Hindlimb muscle (tissue), 1 donor: ENCODE measurements at places on chromosomes 13 and 19.
A peak's percentile ranks its signal among the peaks of the same experiment; 100 is the strongest.

DNA sequence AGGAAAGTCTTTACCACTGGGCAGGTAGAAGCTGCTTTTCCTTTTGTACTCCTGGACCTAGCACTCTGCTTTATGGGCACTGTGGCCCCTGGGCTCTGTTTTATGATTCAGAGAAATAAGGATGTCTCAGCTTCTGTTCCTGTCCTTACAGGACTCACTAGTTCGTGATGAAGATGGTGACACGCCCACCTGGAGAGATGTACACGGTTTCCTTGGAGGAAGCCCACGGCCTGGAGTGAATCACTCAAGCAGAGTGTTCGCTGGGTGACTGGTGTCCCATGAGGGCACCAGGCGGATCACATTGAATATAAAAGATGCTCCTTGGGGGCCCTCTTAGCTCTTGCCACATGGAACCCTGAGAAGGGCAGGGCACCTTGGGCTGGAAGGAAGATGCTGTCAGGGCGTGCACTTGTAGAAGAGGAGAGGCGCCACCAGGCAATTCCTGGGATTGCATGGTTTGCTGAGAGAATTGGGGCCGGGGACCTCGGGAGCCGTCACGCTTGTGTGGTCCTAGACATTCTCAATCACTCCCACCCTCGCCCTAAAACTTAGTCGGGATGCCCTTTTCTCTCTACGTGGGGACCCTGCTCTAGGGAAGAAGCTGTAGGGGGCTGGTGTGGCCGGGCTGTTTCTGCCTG lies 202.6 kb downstream of the TSHZ3 start:
- no peak for DNase-seq

DNA sequence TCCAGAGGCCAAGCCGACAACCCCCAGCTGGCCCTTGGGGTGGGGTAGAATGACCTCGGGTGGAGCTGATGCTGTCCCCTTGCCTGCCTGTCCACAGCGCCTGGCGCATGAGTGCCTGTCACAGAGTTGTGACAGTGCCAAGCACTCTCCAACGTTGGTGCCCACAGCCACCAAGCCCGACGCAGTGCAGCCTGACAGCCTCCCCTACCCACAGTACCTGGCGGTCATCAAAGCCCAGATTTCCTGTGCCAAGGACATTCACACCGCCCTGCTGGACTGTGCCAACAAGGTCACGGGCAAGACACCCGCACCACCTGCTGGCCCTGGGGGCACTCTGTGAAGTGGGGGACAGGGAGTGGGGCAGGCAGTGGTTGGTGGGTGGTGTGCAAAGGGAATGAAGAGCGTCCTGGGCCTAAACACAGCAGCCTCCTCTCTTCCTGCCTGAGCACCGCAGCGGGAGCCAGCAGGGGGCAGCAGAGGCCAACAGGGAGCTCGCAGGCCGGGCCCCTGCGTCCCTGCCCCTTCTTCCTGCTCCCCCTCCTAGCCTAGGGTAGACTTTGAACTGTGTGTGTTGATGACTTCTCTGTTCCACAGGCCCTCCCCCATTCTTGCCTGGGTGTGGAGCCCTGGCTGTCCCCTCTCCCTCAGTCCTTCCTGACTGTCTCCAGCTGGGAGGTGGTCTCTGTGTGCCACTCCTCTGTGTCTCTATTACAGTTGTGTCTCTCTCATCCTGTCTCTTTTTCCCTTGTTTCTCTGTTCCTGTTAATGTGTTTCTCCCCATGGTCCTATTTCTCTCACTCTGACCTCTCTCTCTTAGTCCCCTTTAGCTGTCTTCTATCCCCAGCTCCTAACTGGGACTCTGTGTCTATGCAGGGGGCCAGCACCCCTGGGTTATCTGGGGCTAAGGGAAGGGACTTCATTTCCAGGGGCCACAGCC lies 6.5 kb downstream of the MED29 start:
- DNase-seq: peak; percentile 88

GRCh38 chr19:21835810-21836444 lies at the start of gene ZNF43:
TSS of gene ZNF43 (minus strand) at chr19:21836182. CDS start at chr19:21836038, 144 bp downstream.
- peak; percentile 96 for DNase-seq

- DNase-seq: no peak
Observed at GRCh38 chr13:27979001-27979643, 9.4 kb downstream of the URAD start.

GRCh38 chr19:9205501-9206113 lies 13.8 kb downstream of the OR7D4 start:
- peak; percentile 63 for DNase-seq

- DNase-seq: peak; percentile 26
Observed at GRCh38 chr13:43159026-43159461, 135.7 kb downstream of the DNAJC15 start.

- DNase-seq: no peak
Observed at GRCh38 chr19:7063764-7064418, 5.4 kb upstream of the MBD3L3 start.

- DNase-seq: no peak
Observed at GRCh38 chr13:95411428-95412040, 110.3 kb upstream of the ABCC4 start.

- no peak for DNase-seq
Observed at GRCh38 chr19:11890634-11891033, 3.1 kb downstream of the ZNF69 start.

DNA sequence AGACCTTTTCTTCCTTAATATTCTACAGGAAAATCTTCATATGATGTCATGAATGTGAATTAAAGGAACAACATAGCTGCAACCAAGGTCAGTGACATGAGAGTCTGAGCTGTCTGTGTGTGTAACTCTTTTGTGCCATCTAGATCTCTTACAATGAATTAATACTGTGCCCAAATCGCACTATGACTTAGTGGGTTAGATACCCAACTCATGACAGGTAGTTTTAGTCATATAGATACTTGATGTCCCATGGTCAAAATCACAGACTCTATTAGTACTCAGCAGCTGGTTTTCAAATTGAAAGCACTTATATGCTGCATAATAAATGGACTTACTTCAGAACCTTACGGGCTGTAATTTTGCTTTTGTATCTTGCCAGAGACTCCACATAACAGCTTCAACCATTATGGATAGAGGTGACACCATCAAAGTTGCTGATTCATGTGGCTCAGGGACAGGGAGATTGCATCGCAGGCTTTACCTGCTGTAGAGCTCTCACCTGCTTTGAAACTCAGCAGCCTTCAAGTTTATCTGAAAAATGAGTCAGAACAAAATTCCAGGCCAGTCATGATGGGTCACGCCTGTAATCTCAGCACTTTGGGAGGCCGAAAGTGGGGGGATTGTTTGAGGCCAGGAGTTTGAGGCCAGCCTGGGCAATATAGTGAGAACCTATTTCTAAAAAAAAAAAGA lies 12.3 kb upstream of the ZNF283 start:
- no peak for DNase-seq

DNA sequence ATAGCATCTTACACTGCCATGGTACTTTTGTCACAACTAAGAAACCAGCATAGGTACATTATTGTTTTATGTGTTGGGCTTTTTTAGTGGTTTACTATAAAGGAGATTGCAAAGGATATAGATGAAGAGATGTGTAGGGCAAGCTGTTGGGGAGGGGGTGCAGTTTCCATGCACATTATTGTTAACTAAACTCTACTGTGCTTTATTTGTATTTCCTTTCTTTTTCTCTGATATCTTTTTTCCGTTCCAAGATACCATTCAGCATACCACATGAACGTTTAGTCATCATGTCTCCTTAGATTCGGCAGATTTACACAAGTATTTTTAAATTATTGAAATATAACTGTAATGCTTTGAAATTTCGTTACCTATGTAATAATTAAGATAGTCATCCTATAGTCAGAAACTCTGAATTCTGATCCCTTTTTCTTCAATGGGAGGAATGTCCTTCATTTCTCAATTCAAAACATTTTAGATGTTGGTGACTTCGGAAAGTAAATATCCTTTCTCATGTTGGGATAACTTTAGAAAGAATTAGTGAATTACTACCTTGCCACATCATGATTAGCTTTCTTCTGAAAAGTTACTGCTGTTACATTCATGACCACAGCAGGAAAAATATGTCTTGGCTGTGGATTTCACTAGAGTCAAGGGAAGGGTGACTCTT lies 82.8 kb downstream of the FRY start:
- DNase-seq: no peak

GRCh38 chr19:29395111-29395733 lies 130.6 kb upstream of the VSTM2B start:
- DNase-seq: no peak

- DNase-seq: no peak
Observed at GRCh38 chr19:41327576-41328156, 17.7 kb downstream of the CCDC97 start.

DNA sequence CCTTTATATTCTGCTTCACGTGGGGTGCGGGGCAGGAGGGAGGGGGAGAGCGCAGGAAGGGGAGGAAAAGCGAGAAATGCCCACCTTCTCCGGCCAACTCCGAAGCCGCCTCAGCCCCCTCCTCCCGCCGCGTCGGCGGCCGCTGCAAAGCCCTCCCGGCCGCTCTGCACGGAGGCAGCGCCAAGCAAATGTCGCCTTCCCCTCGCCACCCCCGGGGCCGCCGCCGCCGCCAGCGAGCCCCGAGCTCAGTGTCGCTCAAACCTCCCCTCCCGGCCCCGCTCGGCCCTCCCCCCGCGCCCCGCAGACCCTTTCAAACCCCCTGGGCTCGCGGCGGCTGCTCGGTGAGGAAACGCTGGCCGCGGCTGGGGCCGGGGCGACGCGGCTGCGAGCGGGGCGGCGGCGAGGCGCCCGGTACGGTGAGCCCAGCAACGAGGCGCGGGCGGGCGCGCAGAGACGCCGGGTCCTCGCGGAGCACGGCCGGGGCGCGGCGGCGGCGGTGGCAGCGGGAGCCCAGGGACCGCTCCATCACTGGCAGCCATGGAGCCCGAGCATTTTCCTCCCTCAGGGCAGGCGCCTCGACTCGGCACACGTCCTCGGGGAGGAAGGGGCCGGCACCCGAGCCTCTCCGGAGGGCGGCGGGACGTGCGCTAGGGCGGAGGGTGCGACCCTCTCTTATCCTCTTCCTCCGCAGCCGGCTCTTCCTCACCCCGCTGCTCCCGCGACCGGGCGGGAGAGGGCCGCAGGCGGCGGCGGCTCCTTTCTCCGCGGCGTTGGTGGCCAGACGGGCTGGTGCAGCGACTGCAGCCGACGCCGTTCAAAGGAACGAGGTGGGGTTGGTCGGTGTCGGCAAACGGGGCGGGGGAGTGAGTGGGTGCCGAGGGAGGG lies 463 bp upstream of the TSC22D1 start:
- DNase-seq: peak; percentile 28

- DNase-seq: no peak
Observed at GRCh38 chr13:110341445-110342244, 34.6 kb downstream of the COL4A2 start.

- no peak for DNase-seq
Observed at GRCh38 chr19:20325151-20325550, 158.1 kb downstream of the ZNF486 start.

- DNase-seq: no peak
Observed at GRCh38 chr19:13707915-13708314, 56.4 kb upstream of the MRI1 start.

DNA sequence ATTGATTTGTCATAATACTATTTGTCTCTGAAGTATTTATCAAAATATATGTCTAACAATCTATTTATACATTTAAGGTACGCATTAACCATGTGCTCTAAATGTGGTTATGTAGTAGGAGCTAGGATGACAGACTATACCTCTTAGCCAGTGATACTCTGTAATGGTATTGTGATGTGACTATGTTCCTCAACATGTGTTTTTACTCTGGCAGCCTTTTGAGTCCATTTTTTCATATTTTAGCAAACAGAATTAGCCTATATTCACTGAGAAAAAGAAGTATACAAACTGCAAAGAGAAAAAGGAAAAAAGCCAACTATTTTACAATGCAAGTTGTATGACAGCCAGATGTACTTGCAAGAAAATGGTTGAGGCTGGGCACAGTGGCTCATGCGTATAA lies 26.7 kb downstream of the MAB21L1 start:
- no peak for DNase-seq

DNA sequence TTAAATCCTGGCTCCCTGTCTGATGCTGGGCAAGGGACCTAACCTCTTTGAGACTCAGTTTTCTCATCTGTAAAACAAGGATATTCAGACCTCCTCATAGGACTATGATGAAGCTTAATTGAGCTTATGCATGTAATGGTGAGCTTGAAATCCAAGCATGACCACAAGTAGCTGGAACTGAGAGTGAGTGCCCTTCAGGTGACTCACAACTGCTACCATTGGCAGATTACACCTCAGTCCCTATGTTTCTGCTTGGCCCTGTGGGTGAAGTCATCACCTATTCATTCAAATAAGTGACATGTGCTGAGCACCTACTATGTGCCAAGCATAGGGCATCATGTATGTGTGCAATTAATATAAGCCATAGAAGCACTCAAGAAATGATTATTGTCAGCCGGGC lies 25.7 kb downstream of the NOVA2 start:
- DNase-seq: no peak

- DNase-seq: no peak
Observed at GRCh38 chr19:46896076-46896794, 35.4 kb downstream of the ARHGAP35 start.

DNA sequence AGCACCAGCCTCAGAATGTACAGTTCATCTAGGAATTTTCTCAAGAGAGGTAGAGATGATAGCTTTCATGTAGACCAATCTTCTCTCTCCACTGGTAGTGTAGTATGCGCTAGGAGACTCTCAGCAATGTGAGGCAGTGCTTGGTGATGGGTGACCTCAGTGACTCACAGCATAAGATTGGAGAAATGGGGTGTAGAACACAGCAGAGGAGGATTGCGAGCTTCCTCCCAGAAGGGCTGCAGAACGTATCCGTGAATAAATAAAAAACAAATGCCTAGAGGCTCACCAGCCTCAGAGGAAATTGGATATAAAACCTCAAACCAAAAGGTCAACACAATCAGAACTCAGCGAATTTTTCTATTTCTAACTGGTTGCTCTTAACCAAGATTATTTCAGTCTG lies 182.9 kb upstream of the RXFP2 start:
- DNase-seq: no peak

- no peak for DNase-seq
Observed at GRCh38 chr19:14528419-14529253, 758 bp upstream of the TECR start.

DNA sequence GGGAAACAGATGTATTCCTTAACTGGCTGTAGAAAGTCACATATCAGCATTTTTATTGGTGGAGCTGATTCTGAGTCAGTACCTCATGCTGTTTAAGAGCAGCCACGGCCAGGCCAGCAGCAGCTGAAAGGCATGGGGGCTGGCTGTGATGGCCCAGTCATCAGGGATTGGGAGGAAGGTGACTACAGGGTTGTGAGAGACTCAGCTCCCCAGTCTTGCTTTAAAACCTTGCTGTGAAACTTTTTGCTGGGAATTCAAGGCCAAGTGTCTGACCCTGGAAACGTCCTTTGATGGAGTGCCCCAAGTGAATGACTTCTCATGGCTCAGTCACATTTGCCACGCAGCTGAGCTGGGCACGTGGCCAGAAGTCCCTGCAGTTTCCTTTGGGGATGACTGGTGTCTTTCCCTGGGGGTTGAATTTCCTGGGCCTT lies 39.1 kb upstream of the RNF113B start:
- DNase-seq: no peak

- DNase-seq: no peak
Observed at GRCh38 chr19:4737955-4738600, 14.4 kb upstream of the DPP9 start.
